ENCODE measurements at places on chromosomes 1 and 21.

GRCh38 chr21:41813226-41813625, 46.4 kb upstream of the RIPK4 start:
- DNase-seq = no peak

- DNase-seq = no peak
Observed at GRCh38 chr21:28482657-28483056, 510.0 kb downstream of the LTN1 start.

DNA sequence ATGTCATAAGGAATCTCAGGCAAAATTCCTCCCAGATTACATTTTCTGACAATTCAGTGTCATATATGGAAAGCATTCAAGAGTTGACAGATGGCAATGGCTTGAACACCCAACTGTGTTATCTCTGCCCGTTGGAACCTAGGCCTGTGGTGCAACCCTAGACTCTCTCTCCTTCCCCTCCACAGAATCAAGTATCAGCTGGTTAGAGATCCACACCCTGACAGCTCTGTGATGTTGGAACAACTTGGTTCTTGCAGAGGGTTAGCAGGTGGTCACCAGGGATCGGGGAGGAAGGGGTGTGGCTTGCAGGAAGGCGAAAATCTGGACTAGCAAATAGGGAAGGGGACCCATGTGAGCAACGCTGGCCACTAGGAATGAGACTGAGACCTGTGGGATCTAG, 26.3 kb downstream of the PCSK9 start:
- no peak for DNase-seq

DNA sequence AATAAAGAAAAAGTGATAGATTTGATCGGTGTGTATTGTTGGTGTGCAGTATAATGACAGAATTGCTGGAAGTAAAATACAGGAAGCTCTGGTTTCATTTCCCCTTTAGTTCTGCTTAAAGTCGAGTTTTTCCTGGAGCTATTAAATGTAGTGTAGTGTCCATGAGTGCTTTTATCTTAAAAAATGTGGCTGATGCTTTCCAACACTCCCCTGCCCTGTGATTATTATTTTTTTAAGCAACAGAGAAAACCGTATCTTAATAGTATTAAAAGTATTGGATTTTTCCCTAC, 1.1 kb downstream of the LGALS8 start:
- DNase-seq = no peak

DNA sequence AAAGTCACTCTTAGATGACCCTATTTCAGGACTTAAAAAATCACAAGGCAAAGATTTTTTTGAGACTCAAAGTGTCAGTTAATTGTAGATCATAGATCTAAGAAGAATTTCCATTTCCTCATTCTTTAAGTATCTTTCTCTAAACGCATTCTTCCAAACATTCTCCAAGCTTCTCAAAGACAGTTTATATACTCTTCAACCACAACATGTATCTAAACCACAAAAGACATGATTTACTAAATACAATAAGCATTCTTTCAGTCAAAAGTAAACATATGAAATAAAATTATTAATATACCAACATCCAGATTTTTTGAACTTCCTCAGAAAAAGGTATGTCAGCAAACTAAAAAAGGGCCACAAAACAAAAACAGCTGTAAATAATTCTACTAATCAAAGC, 24.4 kb downstream of the RC3H1 start:
- DNase-seq = no peak

- no peak for DNase-seq
Observed at GRCh38 chr1:14261395-14261794, 337.1 kb upstream of the KAZN start.

- DNase-seq = no peak
Observed at GRCh38 chr1:206559672-206559995, 52.3 kb downstream of the RASSF5 start.

DNA sequence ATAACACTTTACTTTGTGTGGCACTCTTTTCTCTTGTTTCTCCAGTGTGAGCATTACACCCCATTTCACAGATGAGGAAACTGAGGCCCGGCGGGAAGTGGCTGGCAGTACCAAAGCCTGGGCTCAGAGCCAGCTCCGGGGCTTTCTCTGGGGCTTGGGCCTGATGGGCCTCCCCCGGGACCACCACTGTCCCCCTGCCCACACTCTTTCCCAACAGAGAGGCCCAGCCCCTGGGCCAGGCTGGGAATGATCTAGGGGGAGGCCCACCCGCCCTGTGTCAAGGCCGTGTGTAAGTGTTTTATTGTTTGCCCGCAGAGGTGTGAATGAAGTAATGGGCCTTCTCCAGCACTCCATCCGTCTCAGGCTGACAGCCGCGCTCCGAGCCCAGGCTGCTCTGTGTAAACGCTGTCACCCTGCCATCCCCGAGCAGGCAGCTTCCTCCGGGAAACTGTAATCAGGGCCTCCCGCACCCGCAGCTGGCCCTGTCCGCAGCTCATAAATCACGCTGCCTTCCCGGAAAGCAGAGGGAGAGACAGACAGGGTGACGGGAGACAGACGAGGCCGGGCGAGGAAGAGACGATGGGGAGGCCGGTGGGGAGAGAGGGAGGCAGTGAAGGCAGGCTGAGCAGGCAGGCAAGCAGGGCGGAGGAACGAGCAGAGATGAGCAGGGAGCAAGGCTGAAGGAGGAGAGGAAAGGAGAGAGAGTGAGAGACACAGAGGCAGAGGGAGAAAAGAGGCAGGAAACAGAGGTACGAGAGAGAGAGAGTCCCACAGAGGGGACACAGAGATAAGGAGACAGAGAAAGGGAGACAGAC, 109.7 kb upstream of the ZBTB40 start:
- DNase-seq = no peak

GRCh38 chr1:180150982-180151381, 3.7 kb upstream of the QSOX1 start:
- no peak for DNase-seq

DNA sequence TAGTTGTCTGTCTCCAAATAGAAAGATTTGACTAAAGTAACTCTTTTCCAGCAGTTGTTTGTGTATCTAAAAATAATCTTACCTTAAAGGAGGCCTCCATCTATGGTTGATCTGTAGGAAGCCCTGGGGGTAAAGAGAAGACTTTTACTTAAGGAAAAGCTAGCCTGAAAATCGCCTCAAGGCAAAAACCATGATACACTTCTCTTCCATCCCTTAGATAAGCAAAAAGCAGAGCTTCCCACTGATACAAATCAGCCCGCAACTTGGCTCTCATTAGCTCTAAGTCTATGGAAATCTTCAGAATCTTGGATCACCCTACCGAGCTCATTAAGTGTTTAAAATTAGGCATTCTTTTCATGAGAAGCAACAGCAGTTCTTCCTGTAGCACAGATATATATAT, 576.9 kb upstream of the PTBP2 start:
- no peak for DNase-seq

- no peak for DNase-seq
Observed at GRCh38 chr1:51570063-51570710, 46.7 kb upstream of the OSBPL9 start.

DNA sequence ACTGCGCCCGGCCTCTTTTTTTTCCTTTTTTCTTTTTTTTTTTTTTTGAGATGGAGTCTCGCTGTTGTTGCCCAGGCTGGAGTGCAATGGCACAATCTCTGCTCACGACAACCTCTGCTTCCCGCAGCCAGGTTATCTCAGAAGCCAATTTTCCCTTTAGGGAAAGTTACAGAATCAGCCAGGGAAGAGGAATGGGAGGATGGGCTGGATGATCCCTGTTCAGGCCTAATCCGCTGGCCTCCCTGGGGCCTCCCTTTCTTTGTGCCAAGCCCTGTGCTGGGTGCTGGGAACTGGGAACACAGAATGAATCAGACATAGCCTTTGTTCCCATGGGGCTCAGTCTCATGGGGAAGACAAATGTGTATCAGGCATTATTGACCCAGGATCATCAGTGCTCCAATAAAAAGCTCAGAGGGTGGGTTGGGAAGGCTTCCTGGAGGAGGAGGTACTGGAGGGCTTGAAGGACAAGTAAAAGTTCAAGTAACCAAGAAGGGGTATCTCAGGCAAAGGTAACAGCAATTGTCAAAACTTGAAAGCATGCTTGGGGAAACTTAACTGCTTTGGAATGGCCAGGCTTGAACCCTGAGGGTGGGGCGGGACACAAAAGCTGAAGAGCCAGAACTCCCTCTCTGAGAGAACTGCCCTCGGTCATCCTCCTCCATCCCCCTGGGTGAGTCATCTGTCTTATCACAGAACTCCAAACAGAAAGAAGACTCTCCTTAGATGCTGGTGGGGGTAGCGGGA, 14.3 kb downstream of the ECHDC2 start:
- DNase-seq = no peak

DNA sequence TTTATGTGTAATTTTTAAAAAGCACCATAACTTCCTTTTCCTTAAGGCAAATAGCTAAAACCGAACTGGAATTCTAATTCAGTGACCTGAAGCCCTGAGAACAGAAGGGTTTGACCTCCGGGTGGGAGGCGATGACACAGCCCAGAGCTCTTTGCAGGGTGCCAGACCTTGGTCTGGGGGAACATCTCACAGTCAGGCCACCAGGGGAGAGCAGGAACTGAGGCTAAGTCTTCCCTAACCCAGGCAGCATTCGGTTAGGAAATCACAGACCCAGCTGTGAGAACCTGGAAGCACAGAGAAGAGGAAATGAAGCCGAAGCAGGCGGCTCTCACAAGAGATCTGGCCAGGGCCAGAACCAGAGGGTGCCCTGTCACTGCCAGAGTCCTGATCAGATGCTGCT, 444.8 kb downstream of the TTLL7 start:
- no peak for DNase-seq

GRCh38 chr1:204574016-204574864, 58.0 kb downstream of the MDM4 start:
- no peak for DNase-seq

GRCh38 chr21:16081304-16081703, 351.5 kb downstream of the USP25 start:
- DNase-seq = no peak

GRCh38 chr21:38365521-38365920, 108.7 kb downstream of the KCNJ15 start:
- no peak for DNase-seq

DNA sequence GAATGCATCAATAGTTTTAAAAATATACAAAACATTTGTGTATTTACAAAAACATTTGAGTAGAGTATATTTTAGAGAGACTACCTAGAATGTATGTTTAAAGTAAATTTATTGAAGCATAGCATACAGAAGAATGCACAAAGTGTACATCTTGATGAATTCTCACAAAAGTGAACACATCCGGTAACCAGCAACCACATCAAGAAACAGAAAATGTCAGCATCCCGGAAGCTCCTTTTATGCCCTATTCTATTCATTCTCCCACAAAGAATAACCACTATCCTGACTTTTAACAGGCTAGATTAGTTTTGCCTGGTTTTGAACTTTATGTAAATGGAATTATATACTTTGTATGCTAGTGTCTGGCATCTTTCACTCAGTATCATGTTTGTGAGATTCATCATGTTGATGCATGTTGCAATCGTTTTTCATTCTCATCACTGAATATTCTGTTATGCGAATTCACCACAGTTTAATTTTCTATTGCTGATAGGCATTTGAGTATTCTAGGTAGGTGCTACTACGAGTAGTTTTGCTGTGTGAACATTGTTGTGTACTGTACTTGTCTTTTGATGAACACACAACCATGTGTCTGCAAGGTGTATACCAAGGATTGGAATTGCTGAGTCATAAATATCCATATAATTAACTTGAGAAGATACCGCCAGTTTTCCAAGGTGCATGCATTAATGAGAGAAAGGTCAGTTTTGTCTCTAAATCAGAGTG, 75.4 kb downstream of the CACHD1 start:
- no peak for DNase-seq

DNA sequence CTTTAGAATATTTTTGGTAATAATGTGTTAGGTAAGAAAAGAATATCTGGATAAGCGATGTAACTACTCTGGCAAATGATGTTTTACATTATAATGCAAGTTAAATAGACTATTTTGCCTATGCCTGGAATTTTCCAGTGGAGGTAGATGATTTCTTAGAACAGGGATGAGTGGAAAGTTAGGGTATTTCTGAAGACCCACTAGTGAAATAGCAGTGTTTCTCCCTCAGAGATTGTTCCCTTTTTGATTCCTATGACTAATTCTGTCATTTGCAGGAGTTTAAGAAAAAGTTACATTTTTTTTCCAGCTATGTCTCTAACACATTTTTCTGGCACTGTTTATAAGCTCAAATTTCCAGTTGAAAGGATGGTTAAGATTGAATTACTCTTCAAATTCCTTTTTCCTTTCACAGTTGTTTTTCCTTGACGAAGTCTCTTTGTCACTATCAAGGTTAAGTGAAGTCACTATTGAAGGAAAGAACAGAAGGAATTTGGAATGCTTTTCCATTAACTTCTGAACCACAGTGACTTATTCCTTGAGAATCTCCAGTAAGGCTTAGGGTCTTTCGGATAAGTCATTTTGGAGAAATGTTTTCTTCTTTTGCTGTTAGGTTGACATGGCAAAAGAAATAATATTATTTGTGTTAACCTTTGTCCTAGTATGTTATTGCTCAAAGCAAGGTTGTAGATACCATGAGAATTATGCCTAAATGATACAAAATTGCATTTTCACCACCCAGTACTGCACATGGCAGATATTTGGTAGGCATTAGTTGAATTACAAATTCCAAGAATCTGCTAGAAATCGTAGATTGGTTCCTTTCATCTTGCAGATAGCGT, 42.9 kb upstream of the ZNF326 start:
- DNase-seq = no peak

DNA sequence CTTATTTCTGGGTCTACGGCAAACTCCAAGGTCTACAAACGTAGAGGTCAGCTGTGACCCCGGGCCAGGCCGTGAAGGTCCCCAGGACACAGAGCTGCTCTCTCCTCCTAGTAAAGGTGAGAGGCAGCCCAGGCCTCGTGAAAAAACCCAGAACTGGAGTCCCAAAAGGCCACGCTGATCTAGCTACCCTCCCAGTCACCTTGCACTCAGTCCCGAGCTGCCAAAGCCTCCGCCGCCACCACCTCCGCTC, 125 bp downstream of the ATP5PF start:
- no peak for DNase-seq

GRCh38 chr1:200488375-200489165, 78.7 kb upstream of the ZNF281 start:
- DNase-seq = no peak

DNA sequence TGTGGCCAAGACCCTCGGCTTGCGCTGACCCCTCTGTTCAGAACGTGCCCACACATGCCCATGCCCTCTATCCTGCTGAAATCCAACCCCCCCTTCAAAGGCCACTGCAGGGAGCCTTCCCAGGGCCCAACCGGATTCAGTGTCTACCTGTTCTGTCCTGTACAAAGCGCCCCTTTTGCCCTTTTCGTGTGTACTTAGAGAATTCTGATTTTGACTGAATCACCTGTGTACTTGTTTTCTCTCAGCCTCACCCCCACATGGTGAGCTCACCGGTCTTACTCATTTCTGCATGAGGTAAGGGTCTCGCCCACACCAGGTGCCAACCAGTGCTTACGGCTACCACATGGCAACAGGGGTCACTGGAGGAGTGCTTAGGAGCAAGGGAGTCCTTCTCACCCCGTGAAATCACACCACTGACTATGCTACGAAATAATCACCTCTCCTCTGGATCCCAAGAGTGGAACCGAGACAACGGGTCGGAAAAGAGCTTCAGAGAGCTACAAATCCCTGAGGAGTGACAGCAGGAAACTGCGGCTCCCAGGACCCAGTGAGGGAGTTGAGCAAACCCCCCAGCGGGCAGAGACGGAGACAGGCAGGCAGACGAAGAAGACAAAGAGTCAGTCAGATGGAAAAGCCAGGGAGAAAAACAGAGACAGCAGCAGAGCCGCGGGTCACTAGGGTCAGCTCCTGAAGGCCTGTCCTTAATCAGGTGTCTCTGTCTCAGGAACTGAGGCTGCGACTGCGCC, 2.1 kb upstream of the S100A2 start:
- no peak for DNase-seq
